Stimulated activated CD8-positive, alpha-beta memory T cell treated with anti-CD3 and anti-CD28 coated beads, Interleukin-15, amount 100 ng/mL, for 4 hours (primary cell): ENCODE measurements at places on chromosomes 1 and 21.

- no peak for DNase-seq
Measured at GRCh38 chr1:94270801-94271203, 33.4 kb upstream of the ARHGAP29 start.

- no peak for DNase-seq
Measured at GRCh38 chr1:160398823-160399222, 1.5 kb upstream of the VANGL2 start.

DNA sequence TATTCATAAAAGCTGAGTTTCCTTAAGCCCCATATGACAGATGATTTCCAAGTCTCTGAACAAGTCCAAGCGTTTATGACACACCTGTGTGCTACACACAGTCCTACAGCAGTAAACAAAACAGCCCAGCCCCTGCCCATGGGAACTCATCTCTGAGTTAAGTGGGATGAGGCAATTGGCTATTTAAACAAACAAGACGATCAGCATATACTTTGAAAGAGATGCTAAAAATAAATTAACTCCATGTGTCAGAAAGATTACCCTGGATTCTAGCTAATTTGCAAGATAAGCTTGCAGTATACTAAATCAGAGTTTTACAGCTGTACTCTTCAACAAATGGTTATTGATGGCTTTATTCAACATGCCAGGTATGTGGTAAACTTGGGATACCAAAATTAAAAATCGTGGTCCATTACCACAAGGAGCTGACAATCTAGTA, 7.0 kb downstream of the PSMG1 start:
- DNase-seq, result no peak

GRCh38 chr1:39876144-39876543, 7.2 kb downstream of the TRIT1 start:
- DNase-seq, result no peak

DNA sequence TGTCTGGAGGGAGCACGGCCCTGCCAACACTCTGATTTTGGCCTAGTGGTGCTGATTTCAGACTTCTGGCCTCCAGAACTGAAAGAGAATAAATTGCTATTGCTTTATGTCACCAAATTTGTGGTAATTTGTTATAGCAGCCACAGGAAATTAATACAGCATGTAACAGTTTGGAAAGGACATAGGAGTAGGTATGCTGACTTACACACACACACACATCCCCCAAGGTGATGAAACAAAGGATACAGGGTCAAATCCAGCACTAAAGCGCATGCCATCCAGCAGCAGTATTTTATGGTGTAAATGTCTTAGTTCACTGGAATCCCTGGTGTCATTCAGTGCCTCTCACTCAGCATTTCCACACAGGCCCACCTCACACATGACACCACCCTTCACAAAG, 72.2 kb upstream of the MAN1A2 start:
- no peak for DNase-seq

- DNase-seq, result no peak
Measured at GRCh38 chr1:170326186-170326585, 180.4 kb downstream of the NTMT2 start.
